ENCODE measurements at places on chromosomes 5 and 9.

DNA sequence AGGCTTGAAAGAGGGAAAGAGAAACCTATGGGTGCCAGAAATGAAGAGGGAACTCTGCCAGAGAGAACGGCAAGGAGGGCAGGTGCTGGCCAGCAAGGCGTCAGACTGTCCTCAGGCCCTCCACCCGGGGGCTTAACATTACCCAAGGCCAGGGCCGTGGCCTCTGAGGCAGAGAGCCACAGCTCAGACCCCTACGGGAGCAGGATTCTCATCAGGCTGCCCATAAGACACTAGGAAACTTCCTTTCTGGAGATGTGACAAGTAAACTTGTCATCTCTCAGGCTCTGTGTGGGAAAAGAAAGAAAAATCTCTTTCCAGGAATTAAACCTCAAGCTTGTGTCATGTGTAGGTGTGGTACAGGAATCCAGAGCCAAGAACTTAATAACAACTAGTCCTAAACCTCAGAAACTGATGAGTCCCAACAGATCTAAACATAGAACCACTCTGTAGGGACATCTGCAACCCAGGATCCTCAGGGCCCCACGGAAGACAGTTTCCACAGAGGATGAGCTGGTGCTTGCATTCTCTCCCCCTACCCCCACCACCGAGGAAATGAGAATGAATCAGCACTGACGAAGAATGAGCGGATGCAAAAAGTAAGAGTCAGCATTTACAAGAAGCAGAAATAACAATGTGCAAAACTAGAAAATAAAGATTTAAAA lies 74.3 kb downstream of the DCP2 start:
- no peak for DNase-seq

DNA sequence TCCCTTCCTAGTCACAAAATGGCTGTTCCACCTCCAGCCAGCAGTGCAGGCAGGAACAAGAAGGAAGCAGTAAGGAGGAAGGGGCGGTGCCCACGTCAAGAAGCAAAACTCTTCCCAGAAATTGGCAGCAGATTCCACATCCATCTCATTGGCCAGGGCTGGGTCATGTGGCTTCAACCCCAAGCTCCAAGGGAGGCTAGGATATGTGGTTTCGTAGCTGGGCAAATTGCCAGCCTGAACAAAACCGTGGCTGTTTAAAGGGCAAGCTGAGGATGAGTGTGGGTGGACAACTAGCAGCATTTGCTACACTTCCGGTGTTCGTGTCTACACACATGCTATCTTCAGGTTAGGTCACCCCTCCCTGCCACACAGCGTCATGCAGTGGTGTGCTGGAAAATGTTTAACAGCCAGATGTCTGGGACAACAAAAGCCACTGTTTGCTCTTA lies 92.1 kb upstream of the MAP1B start:
- no peak for DNase-seq

- no peak for DNase-seq
These were observed 91.9 kb downstream of the EHMT1 start for GRCh38 chr9:137710704-137711103.

DNA sequence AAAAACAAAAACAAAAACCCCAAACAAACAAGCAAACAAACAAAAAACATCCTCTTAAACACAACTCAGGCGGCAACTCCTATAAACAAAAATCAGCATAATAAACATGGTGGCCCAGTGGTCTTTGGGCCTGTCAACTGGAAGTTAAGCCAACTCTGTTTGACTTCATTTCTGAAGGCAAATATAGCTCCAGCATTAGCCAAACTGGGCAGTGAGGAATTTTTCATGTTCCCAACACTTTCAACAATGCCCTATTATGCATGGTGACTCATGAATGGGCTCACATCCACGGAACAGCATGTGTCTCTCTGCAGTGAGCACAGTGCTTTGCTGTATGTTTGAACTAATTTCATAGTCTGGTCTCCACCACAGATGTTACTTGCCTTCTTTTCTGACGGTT lies 143.9 kb upstream of the STC2 start:
- no peak for DNase-seq

Data from esophagus squamous epithelium (tissue), 5 donors.